ENCODE measurements at places on chromosomes 3 and 15. TPM values are rescaled to one million over a fixed set of nuclear protein-coding genes. Genes with fewer than 3 reads are reported as not detected.

MCTP2 gene
- total RNA-seq: 23.1 TPM

DNA sequence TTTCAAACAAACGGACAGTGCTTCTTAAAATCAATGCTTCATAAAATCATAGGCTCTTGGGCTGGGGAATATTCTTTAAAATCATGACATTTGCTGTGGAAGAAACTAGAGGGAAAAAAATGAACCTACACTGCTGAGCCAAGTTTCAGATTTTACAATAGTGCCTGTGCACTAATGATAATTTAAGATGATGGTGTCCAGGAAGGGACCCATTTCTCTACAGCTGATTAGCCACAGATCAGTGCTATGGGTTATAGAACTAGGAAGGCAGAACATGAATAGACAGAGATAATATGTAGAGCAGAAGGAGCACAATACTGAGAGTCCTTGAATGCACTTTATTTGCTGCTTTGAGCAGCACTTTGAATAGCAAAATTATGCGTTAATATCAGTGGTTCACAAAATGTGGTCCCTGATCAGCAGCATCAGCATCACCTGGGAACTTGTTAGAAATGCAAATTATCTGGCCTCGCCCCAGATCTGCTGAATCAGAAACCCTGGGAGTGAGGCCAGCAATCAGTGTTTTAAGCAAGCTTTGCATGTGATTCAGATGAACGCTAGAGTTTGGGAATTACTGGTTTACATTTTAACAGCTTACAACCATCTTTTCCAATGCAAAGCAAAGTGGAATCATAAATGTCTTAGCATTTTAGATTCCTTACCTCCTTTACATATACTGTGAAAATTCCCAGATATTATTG lies 135.8 kb upstream of the ANKRD28 start:
- DNase-seq: no peak

- DNase-seq: no peak
Measured at GRCh38 chr3:130459944-130460343, 57.0 kb upstream of the COL6A6 start.

DNA sequence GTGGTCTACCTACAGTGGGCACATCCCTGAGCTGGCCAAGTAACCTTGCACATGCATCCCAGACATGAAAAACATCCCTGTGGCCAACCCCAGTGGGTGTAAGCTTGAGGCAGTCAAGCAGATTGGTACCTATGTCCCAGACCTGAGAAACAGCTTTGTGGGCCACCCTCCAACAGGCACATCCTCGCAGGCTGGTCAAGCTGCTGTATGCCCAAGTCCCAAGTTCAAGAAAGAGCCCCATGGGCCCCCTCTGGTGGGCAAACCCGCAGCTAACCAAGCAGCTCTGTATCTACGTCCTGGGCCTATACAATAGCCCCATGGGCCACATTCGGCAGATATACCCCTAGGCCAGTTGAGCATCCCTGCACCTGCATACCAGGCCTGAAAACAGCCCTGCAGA lies 186.3 kb upstream of the GPR149 start:
- no peak for DNase-seq

DNA sequence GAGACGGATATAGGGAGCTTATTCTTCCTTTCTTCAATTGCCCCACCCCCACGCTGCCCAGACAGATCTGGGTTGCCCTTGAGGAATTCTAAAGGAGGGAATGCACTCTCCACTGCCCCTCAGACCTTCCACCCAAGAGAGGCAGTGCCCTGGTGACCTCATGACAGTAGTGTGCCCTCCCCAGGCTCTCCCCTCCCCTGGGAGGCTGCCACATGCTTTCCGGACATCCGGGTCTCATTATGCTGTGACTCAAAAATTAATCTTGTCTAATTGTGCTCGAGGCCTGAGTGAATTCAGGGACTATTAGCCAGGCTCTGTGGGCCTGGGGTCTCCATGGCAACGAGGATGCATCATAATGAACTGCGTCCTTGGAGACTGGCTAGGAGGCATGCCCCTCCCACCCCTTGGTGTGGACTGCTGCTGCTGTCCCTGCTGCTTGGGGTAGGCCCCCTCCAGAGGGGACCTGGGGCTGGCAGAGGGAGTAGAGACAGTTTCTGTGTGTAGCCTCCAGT lies 20.8 kb downstream of the CORO2B start:
- DNase-seq: no peak

TNFAIP8L3 gene
- total RNA-seq: not detected

- no peak for DNase-seq
Measured at GRCh38 chr3:150544041-150544440, 2.3 kb downstream of the SERP1 start.

- DNase-seq: no peak
Measured at GRCh38 chr3:27533718-27534573, 49.8 kb upstream of the SLC4A7 start.

Data from T-helper 17 cell (primary cell).